ENCODE measurements at places on chromosomes 3 and 15.

- no peak for DNase-seq
Observed at GRCh38 chr3:48407542-48408099, 22.3 kb downstream of the PLXNB1 start.

DNA sequence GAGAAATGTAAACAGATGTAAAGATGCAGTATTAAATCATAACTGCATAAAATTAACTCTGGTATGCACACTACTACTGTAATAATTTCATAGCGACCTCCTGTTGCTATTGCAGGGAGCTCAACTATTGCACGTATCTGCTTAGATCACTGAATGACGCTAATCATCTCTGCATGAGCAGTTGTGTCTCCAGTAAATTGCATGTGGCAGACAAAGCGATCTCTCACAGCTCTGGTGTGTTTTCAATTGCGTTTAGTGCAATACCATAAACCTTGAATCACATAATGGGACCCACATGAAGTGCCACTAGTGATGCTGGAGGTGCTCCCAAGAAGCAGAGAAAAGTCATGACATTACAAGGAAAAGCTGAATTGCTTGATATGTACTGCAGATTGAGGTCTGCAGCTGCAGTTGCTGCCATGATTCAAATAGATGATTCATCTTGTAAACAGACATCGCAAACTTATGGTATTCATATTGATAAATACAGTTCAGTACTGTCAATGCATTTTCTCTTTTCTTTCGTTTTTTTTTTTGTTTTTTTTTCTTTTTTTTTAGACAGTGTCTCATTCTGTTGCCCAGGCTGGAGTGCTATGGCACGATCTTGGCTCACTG is 30.2 kb upstream of the LCTL start:
- DNase-seq = no peak

- no peak for DNase-seq
Observed at GRCh38 chr3:65660000-65660598, 378.6 kb downstream of the MAGI1 start.

GRCh38 chr3:71926262-71926600 is 141.3 kb upstream of the PROK2 start:
- DNase-seq = no peak

GRCh38 chr15:52004806-52005205 is 14.2 kb upstream of the MAPK6 start:
- no peak for DNase-seq

DNA sequence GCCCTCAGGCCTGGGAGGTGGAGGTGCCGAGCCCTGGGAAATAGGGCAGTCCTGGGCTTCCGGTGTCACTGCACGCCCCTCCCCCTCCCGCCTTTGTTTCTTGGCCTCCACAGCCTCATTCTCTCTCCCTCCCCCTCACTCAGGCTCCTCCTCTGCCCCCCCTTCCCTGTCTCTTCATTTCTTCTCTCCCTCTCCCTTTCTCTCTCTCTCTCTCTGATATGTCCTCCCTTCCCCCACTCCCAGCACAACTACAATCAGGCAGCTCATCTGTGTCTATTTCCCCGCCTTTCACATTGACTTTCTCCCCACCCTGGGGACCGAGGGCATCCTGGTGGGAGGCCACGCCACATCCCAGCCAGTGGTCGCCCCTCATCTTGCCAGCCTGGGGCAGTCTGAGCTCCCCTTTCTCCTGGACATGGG is 40.2 kb downstream of the IDH2 start:
- DNase-seq = no peak

DNA sequence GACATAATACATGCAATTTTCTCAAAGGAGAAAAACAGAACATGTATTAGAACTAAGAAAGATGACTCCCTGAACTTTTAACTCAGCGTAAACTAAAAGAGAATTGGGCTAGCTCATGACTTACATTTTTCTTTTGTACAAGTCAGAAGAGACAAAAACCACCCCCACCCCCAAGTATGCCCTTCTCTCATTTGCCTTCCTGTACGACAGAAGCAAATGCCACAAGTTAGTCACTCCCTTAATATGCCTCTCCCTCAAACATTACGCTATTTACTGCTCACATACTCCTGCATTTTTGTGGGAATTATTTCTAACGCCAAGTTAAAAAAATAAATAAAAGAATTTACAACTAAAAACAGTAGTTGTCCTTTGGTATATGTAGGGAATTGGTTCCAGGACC is 22.0 kb downstream of the CPEB1 start:
- no peak for DNase-seq

- peak; percentile 56 for DNase-seq
Observed at GRCh38 chr15:90885432-90886290, 1.4 kb downstream of the FES start.

GRCh38 chr15:43763819-43764446 is 12.8 kb downstream of the ELL3 start:
- no peak for DNase-seq

GRCh38 chr3:87837076-87837475 is 221.7 kb downstream of the CGGBP1 start:
- no peak for DNase-seq

DNA sequence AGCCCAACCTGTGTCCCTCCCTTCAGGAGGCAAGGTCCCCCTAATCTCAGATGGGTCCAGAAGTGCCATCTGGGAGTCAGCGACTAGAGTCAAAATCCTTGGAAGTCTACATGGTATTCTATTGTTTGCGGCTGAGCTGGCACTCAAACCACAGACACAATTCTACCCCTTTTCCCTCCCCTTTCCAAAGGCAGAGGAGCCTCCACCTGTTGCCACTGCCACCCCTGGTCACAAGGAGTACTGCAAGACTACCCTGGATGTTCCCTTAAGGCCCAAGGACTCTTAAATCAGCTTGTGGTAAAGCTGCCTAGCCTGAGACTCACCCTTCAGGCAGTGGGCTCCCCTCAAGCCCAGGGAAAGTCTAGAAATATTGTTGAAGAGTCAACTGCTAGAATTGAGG is 4.3 kb upstream of the OR5H6 start:
- DNase-seq = no peak

- DNase-seq = no peak
Observed at GRCh38 chr15:84789762-84790161, 27.4 kb upstream of the ALPK3 start.

DNA sequence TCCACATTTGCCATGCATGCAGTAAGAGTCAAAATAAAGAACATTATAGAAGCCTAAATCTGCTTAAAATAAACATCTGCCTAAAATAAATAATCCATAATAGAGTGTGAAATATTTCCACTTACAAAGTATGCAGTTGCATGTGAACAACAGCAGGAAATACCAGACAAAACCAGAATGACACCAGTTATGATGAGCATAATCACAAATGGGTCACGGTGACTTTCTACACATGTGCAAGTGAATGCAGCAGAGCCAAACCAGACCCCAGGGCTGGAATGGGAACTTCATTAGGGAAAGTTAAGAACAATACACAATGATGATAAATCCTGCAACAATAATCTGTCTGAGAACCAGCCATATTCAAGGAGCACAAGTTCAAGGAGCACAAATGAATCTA is 615.5 kb downstream of the ROBO2 start:
- no peak for DNase-seq

- no peak for DNase-seq
Observed at GRCh38 chr3:24270204-24270691, 224.4 kb downstream of the THRB start.

- peak; percentile 72 for DNase-seq
Observed at GRCh38 chr15:90550919-90551318, 21.2 kb downstream of the CRTC3 start.

GRCh38 chr3:12197475-12197874 is 38.8 kb upstream of the TIMP4 start:
- no peak for DNase-seq

GRCh38 chr3:79113876-79114275 is 653.9 kb downstream of the ROBO1 start:
- no peak for DNase-seq

DNA sequence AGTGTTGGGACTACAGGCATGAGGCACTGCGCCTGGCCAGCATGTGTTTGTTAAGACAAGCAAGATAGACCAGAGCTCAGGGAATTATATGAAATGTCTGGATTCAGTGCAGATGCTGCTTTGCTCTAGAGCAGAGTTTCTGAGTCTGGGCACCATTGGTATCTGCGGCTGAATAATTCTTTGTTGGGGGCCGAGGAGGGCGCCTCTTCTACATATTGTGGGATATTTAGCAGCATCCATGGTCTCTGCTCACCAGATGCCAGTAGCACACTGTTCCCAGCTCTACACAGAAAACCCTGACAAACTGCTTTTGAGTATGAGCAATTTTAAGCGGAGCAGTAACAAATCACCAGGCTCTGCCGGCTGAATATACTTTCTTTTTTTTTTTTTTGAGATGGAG is 3.6 kb upstream of the LDHAL6B start:
- DNase-seq = no peak

DNA sequence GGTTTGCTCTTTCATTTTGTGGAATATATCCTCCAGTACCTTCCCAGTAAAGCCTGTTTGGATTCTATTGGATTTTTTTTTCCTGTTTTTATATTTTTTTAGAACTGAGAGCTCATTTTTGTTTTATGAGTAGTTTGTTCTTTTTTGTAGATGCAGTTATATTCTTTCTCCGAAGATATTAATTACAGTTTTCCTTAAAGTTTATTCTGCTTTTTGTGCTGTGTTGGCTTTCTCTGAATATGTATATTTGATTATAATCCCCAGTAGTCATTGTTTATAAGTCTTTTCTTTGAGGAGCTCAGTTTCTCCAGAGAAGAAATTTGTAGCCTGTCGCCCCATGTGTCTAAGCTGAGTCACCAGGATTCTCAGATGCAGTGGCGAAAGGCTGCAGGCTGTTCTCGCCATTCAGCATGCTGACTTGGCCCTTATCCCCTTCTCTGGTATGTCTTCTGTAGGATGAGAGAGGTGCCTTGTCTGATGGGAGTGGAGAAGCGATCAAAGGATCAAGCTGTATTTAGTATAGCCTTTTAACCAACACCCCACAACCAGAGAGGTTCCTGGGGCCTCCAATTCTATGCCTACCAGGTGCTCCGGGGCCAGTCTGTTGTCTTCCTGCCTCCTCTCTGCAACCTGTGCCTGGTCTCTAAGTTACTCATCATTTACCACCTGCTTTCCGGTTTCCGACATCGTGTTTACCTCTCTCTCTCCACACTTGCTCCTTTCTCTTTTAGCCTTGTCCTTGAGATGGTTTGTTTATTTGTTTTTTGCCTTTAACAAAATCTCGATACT is 31.7 kb upstream of the MFSD1 start:
- DNase-seq = no peak

- DNase-seq = no peak
Observed at GRCh38 chr3:155281912-155282311, 11.6 kb downstream of the STRIT1 start.

DNA sequence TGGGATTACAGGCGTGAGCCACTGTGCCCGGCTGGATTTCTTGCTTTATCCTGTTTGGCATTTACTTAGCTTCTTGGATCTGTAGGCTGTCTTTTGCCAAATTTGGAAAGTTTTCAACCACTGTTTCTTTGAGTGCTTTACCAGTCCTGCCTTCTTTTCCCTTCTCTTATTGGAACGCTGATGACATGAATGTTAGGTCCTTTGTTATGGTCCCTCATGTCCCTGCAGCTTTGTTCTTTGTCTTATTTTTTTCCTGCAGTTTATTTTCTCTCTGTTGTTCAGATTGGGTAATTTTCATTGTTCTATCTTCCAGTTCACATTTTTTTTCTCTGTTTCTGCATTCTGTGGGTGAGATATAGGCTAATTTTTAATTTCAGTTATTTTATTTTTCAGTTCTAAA is 25.0 kb downstream of the SH3GL3 start:
- no peak for DNase-seq

- no peak for DNase-seq
Observed at GRCh38 chr15:51375966-51376640, 34.6 kb downstream of the GLDN start.

- no peak for DNase-seq
Observed at GRCh38 chr3:140343211-140344081, 334.4 kb upstream of the TRIM42 start.

- DNase-seq = no peak
Observed at GRCh38 chr3:162704799-162705385, 1208.3 kb downstream of the OTOL1 start.

DNA sequence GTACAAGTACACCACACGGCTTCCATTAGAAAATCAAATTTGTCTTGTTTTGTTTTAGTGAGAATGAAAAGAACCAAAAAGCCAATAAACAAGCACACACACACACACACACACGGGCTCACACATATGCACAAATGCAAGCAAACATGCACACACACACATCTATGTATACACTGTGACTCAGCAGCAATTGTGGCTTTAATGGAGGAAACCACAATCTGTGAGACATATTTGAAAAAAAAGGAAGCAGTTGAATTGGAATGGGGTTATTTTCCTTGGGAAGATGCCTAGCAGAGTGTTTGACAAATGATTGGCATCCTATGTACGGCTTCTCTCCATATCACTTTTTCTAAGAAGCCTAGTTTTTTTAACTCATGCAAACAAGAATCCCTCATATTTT is 201.1 kb upstream of the ARRDC4 start:
- DNase-seq = peak; percentile 8

GRCh38 chr3:45529697-45530096 is 64.9 kb upstream of the LIMD1 start:
- no peak for DNase-seq

DNA sequence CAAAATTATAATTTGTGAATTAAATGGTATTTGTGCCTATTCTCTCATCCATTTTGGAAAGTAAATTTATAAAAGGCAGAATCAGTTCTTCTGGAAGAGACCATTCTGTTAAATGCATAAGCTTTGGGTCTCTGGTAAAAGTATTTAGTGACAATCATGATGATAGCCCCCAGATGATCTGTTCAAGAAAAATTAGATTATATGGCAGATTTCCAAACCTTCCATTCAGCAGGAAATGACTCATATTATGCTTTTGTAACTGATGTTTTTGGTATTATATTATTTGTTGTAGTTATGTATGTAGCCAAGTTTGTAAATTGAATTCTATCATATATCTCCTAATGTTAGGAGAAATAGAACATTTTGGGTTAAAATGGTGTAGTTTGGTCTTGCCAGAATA is 340.8 kb upstream of the DPH6 start:
- no peak for DNase-seq

DNA sequence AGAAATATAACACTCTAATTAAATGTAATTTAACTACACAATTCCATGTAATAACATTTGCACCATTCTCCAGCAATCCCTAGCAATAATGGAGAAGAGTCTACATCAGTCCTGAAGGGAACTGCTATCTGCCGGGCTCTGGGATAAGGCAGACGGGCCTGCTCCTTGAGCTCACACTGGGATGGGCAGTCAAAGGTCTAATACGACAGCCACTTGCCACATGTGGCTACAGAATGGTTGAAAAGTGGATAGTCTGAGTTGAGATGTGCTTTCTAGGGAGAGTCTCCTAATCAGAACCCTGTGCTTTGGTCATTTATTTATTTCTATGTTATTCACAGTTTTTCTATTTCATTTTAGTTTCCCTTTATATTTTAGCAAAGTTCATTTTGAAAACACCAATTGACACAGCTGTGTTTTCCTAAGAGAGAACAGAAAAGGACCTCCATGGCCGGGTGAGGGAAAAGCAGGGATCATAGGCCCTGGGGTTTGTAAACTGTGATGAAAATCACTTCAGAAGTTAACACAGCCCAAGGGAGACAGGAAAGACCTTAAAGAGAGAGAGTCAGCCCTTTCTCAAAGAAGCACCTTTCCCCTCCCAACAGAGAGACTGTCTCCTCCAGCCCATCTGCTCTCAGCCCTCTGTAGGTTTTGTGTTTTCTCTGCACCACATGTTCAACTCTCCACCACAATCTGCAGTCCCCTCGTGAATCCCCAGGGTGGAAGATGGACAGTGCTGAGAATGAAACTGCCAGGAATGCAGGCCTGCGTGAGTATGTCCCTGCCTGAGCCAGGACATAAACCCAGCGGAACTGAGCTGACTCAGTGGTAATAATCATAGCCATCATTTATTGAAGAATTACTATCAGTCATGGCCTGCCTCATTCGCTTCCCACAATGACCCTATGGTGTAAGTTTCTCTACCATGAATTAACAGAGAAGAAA is 11.6 kb downstream of the FSIP1 start:
- no peak for DNase-seq
